Kidney tubule cell (primary cell): ENCODE measurements at places on chromosomes 13 and 19.

GRCh38 chr19:15609261-15609660 is 5.8 kb upstream of the CYP4F8 start:
- DNase-seq, result no peak

GRCh38 chr13:67303661-67304333 is 73.7 kb upstream of the PCDH9 start:
- peak; percentile 22 for DNase-seq

GRCh38 chr19:54207983-54208783 is 7.5 kb downstream of the RPS9 start:
- DNase-seq, result peak; percentile 20

GRCh38 chr19:12856653-12857052 is 18.3 kb downstream of the MAST1 start:
- DNase-seq, result no peak

DNA sequence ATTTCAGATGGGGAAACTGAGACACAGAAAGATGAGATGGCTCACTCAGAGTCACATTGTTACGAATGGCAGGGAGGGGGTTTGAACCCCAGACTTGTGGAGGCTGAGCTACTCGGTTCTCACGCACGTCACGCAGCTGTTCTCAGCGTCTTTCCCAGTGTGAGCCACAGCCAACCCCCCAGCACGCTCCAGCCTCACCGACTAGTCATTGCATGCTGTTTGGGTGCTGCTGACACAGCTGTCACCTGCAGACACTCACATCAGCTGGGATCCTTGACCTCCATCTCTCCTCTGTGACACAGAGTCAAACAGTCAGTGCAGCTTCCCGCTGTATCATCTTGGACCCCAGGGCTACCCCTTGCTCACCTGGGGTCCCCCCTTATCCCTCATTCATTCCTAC is 2.4 kb upstream of the NCAN start:
- DNase-seq, result no peak
